ENCODE measurements at places on chromosomes 3 and 15.

GRCh38 chr15:101648356-101648755 is 3.8 kb downstream of the TM2D3 start:
- no peak for DNase-seq

- DNase-seq = no peak
These were observed 26.4 kb upstream of the ZBED2 start for GRCh38 chr3:111621535-111621934.

DNA sequence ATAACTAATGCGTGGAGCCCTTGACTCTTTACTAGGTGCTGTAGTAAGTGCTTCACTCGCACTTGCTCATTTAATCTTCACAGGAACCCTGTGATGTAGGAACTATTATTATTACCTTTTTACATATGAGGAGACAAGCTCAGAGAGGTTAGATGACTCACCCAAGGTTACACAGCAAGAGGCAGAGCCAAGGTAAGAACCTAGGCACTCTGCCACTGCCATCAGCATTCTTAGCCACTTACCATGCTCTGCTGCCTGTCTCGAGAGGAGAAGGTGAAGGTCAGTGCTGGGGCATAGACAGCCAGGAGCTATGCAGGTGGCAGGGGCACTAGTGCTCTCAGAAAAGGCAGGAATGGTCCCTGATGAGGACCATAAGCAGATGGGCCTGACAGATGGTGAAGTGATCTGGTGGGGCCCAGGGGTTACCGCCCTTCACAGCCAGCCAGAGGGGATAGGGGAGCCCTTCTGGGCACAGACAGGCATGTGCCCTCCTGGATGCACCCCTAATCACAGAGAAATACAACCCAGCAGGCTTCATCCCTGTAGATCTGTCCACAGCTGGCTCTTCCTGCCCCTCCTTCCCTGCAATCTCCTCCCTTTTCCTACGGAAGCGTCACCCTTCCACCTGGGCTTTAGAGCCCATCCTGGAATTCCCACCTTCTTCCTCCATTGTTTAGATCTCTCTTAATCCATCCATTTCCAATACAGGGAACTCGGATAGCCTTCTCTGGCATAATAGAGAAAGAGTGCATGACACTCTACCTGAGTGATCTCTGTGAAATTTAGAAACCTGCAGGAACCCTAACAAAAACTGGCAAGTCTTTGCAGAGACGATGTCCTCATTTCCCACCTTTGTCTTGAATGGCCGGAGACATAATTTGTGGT is 26.9 kb downstream of the ABTB1 start:
- DNase-seq = no peak

- no peak for DNase-seq
These were observed 81.2 kb downstream of the IGF1R start for GRCh38 chr15:98729446-98730042.

GRCh38 chr3:197062446-197062845 is 32.8 kb upstream of the MELTF start:
- DNase-seq = no peak

DNA sequence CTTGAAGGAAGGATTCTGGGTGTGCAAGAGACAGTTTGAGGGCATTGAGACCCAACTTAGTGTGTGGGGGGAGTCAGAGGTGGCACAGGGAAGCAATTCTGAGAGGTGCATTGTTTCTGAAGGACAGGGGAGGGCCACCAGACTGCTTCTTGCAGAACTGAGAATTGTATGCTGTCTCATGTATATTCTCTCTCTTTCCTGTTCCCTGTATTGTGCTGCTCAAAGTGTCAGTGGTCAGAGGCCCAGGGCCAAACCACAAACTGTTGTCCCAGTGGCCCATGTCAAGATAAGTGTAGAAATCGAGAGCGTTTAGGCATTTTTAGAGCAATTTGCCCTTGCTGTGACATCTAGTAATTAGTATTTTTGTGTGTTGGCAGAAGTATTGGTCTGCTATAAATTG is 567.1 kb downstream of the EDEM1 start:
- DNase-seq = no peak

DNA sequence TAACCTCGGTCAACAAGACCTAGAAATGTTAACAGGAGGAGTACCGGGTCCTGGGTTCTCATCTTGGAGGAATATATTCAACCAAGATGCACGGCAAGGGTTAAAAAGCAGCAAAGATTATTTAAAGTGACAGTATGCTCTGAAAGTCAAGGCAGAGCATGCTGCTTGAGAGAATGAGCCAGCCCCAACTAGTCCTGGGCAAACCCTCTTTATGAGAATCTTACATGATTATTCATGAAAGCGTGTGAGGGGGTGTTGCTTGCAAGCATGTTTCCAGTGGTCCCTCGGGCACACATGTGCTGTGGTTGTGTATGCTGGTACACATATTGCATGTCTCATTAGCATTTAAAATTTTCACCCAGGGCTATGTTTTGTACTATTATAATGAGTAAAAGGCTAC is 1445.6 kb downstream of the SI start:
- DNase-seq = no peak

DNA sequence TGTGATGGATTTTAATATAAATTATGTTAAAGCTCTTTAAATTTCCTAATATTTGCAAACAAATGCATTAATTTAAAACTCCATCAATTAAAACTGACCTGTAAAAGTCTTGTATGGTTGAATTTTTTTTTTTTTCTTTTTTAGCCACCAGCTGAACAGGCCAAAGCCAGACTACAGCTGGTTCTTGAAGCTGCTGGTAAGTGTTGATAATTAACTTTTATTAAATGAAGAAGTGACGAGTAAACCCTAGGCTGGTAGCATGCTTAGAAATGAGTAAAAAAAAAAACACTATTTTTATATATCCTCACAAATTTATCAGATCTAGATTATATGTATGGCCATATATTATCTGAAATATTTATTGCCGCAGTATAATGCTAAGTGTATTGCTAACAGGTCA is 216.3 kb upstream of the MLF1 start:
- no peak for DNase-seq

DNA sequence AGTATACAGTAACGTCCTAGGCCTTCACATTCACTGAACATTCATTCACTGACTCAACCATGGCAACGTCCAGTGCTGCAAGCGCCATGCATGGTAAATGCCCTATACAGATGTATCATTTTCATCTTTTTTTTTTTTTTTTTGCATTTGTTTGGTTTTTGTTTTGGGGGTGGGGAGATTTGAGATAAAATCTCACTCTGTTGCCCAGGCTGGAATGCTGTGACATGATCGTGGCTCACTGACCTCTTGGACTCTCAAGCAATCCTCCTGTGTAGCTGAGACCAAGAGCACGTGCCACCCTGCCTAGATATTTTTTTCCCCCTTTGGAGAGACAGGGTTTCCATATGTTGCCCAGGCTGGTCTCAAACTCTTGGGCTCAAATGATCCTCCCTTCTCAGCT is 37.4 kb downstream of the SUSD5 start:
- DNase-seq = no peak

DNA sequence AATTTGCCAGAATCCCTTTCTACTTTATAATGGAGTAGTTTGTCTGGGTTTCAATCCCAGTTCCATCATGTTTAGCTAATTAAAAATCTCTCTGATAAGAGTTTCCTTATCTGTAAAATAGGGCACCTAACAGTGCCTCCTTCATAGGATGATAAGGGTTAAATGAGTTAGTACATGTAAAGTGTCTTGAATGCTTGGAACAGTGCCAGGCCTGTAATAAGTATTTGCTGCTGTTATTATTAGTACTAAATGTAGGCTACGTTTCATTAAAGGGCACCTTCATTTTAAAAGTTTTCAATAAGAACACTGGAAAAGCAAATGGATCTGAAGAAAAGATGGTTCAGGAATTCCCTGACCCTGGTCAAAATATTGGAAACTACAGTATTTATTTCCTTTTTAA is 11.8 kb upstream of the SLC2A2 start:
- no peak for DNase-seq

DNA sequence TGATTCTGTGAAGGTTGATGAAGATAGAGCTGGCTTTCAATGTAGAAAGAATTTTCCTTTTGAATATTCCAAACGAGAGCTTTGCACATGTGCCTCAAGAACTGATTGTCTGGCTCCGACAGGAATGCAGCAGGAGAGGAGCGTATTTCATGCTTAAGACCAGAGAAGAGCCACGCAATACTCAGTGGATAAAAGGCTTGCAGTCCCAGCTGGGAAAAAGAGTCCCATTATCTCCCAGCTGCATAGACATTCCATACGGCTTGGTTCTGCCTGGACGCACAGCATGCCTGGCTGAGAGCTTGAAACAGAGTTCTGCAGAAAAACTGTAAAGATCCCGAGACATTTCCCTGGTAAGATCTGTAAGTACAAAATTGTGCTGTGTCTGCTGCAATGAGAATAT is at the start of gene CNTN6:
Gene CNTN6 (plus strand): TSS at position 254 of the 400 bp plus-strand sequence. CDS start 54,985 bp downstream, outside the sequence.
- no peak for DNase-seq

GRCh38 chr3:127569160-127569559 is 21.4 kb downstream of the TPRA1 start:
- no peak for DNase-seq

GRCh38 chr3:49689046-49689907 is at the start of the genes MST1 and RNF123:
MST1 (minus strand) TSS chr3:49689474; CDS start chr3:49688691, 783 bp downstream.
RNF123 (plus strand) TSS chr3:49689557; CDS start chr3:49691166, 1,609 bp downstream.
- DNase-seq = peak; percentile 91

DNA sequence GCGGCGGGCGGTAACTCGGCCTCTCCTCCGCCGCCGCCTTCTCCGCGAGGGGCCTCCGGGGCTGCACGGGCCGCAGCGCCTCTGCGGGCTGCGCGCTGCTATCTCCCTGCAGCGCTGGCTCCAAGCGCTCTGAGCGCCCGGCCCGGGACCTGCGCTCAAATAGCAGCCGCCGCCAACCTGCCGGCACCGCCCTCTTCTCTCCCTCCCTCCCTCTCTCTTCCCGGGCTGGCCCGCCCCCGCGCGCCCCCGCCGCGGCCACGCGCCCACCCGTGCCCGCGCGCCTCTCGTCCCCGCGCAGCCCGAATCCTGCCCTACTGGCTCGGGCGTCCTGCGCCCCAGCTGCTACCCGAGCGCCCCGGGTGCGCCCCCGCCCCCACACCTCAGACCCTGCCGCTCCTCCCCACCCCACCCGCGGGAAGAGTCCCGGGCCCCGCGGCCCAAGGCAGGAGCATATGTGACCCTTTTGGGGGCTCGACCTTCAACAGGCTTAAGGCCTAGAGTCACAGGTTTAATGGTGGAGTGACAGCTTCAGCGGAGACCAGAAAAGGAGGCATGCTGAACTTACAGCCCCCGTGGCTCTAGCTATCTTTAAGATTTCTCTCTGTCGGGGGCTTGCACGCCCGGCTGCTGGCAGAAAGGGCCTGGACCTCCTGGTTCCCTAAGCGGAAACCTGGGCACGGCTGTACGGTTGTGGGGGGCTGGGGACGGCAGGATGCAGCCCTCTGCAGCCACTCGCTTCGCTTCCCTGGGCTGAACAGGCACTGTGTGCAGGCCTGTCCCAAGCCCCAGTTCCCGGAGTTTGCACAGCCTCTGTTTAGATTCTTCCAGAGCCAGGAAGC is at the start of gene CACNA2D2:
Gene CACNA2D2 (minus strand): TSS at position 131 of the 839 bp plus-strand sequence. CDS start 211 bp downstream, outside the sequence.
- DNase-seq = peak; percentile 51

DNA sequence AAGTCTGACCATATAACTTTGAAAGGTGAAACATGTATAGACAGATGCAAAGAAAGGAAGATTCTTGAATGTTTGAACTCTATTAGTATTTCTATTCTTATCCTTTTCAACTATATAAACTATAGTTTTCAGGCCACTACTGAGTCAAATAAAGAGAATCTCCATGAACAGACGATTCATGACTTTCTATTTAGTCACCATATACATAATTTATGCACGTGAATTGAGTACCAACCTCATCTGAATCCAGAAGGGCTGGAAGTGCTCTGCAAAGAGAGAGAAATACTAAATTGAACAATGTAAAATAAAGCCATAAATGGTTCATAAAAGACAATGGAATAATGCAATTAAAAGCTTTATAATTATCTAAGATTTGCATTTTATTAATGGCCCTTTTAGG is 9.5 kb upstream of the VPS39 start:
- DNase-seq = no peak

DNA sequence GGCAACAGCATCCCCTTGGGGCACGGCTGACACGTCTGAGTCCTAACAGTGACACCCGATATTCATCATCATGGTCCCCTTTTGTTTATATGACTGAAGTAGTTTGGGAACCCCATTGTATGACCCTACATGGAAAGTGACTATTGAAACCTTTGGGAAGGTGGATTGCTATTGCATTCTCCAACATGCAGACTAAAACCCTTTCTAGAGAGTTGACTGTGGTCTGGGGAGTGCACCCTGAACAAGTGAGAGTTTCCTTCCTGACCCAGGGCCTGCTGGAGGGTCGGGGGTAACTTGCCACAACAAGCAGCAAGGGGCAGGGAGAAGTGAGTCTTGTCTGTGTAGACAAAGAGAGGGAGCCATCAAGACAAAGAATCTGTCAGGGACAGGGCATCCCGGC is 54.4 kb downstream of the ISG20 start:
- DNase-seq = no peak

DNA sequence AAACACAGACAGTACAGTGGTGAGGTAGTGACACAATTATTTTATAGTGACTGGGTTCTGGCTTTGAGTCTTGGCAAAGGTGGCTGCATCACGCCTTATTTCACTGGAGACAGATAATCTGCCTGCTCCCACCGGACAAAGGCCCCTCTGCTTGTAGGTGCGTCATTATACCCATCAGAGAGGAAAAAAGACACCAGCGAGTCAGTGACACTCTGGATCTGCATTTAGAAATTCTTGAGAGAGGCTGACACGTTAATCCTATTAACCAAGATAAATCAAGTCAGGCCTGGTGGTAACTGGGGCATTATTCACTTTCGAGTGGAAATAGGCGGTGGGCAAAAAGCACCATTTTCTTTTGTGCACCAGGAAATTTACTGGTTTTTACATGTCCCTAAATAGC is 76.2 kb downstream of the NR2F2 start:
- DNase-seq = no peak

GRCh38 chr3:32880225-32880624 is 62.4 kb downstream of the TRIM71 start:
- no peak for DNase-seq

GRCh38 chr15:60710656-60711055 is 231.7 kb upstream of the ICE2 start:
- no peak for DNase-seq

DNA sequence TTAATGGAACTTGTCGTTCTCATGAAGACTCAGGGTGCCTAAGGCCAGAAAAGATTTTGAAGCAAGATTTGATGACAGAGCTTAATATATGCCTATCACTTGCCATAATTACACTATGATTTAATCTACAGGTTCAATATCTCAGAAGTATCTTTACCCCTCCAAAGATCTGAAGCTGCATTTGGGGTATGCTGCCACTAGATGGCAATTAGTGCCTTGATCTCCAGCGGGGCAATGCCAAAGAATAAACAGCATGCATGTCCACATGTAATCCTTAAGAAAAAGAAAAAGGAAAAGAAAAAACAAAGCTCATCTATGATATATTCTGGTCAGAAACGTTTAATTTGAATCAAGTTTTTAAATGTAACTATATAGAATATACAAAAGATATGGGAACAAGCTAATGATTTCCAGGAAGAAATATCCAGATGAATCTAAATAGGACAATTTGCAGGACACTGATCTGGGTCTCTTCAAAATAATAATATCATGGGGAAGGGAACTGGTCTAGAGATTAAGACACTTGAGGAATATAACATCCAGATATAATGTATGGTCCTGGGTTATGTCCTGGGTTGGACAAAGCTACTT is 55.0 kb upstream of the SOX14 start:
- DNase-seq = no peak

- no peak for DNase-seq
These were observed 43.1 kb downstream of the THRB start for GRCh38 chr3:24451461-24452099.

GRCh38 chr3:21715662-21716061 is 35.3 kb downstream of the ZNF385D start:
- DNase-seq = no peak

Data from activated CD8-positive, alpha-beta memory T cell treated with anti-CD3 and anti-CD28 coated beads for 1 hour (primary cell).